ENCODE measurements at places on chromosomes 2 and 18. TPM values are rescaled to one million over a fixed set of nuclear protein-coding genes. Genes with fewer than 3 reads are reported as not detected.

- peak; percentile 14 for DNase-seq
These were observed 559.3 kb upstream of the PIK3C3 start for GRCh38 chr18:41395695-41396094.

DNA sequence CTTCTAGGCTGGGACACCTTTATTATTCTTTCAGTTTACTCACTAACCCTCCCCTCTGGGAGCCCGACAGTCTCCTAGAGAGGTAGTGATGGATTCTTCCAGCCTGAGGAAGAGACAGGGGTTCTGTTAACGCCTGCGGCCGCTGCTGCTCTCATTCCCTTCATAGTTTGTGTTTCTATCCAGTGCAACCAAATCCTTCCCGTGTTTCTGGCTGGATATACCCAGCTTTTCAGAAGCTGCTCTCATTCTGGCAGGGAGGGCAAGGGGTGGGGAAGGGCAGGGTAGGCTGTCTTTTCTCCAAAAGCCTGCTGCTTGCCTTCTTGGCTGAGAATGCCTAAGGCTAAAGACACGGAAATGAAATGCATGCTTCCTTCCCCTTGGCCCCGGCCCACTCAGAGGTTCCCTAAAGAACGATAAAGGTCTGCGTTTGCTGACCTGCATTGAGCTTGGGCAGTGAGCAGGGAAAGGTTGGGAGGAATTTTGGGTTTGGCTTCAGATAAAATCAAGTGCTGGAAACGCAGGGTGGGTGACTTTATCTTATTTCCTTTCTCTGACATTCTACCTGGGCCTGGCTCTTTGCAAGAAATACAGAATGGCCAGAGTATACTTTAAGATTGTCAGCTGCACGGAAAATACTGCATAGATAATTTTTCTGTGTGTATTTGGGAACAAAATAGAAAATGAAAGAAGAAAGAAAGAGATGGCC lies 390.9 kb downstream of the NBAS start:
- peak; percentile 8 for DNase-seq

- DNase-seq, result no peak
These were observed 96.2 kb downstream of the RAD51AP2 start for GRCh38 chr2:17422061-17422460.

- no peak for DNase-seq
These were observed 210.0 kb upstream of the NT5C1B start for GRCh38 chr2:18799397-18799796.

Gene POTEC
- not detected for total RNA-seq

Gene UGT1A10
- not detected for total RNA-seq

Gene SCN7A
- total RNA-seq, result not detected

Gene SERPINB10
- total RNA-seq, result 1.2 TPM
